RPMI7951 (cell line): ENCODE measurements at places on chromosomes 12 and 14. TPM values are rescaled to one million over a fixed set of nuclear protein-coding genes. Genes with fewer than 3 reads are reported as not detected.

The GLIPR1L1 gene
- total RNA-seq = not detected in 2 replicates

The AKAP5 gene
- total RNA-seq = 0.36 and 0.59 TPM in 2 replicates

The PRPH gene
- 0.12 TPM in 1 of 2 replicates, not detected in the other for total RNA-seq

The GPRC5D gene
- not detected in 2 replicates for total RNA-seq

GRCh38 chr14:88668448-88669116, 105.7 kb downstream of the ZC3H14 start:
- no peak for DNase-seq

DNA sequence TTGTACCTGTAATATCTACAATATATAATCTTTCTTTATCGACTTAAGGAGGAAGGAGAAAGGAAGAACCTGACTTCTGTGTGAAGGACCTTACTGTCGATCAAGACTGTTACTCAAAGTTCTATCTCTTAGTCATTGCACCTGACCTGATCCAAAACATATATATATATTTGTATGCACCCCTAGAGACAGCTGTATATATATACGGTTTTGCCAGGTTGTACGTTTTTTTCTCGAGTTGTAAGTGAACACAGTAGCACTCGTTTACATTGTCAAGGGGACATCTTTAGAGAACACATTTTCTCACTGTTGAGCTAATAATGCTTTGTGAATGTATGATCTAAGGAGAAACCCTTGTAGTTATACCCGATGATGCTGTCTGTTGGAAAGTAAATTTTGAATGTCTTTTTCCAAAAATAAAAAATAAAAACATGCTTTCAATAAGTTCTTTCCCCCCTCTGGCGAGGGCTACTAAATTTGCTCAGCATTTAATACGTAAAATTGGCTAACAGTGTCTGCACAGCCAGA, 536 bp upstream of the SLC35E3 start:
- no peak for DNase-seq

GRCh38 chr14:100683578-100683977, 43.1 kb upstream of the DLK1 start:
- DNase-seq = no peak

GRCh38 chr14:38124506-38124905, 83.2 kb upstream of the SSTR1 start:
- DNase-seq = no peak

DNA sequence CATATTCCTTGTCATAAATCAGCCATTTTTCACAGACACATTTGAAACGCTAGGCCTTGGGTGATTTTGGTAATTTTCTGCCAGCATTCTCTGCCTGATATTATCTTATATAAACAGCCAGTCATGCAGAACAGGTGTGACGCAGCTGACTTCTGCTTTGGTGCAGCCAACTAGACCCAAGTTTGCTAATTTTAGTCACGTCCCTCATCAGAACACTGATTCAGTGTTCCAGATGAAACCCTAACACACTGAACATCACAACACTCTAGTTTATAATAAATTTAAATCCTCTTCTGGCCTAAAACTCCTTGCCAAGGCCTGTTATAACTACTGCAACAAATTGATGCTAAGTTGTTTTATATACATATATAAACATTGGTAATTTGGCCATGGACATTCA, 386.1 kb downstream of the SEC23A start:
- no peak for DNase-seq

GRCh38 chr12:95851606-95852005, 7.1 kb upstream of the SNRPF start:
- no peak for DNase-seq

DNA sequence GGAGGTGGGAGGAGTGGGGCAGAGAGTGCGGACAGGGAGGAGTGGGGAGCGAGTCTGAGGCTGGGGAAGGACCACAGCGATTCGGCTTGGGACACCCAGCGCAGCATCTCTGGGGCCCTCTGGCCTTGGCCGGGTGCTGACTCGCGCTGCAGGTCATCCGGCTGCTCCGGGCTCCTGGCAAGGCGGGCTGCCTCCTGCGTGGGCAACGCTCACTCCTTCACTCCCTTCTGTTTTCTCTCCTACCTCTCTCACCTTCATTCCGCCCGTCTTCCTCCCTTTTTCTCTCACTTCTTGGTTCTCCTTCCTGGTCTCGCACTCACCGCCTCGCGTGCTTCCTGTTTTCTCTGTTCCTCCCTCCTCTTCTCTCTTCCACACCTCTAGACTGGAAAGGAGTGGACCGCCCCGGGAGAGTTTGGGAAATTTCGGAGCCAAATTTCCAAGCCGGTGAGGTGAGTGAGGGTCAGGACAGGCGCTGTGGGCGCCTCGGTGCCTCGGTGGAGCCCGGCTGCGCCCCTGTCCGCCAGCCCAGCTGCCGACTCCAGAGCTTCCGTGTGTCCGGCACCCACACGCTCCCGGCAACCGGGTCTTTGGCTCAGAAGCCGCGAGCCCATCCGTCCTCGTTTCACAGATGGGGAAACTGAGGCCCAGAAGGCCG, 86.7 kb downstream of the B4GALNT3 start:
- no peak for DNase-seq

GRCh38 chr12:122333142-122334087, 67.1 kb upstream of the VPS33A start:
- no peak for DNase-seq

GRCh38 chr14:54985156-54985555, 41.7 kb downstream of the WDHD1 start:
- no peak for DNase-seq
